Activated CD8-positive, alpha-beta memory T cell treated with anti-CD3 and anti-CD28 coated beads for 24 hours (primary cell): ENCODE measurements at places on chromosomes 5 and 9.

GRCh38 chr5:27217155-27217956, 179.0 kb upstream of the CDH9 start:
- DNase-seq, result no peak

DNA sequence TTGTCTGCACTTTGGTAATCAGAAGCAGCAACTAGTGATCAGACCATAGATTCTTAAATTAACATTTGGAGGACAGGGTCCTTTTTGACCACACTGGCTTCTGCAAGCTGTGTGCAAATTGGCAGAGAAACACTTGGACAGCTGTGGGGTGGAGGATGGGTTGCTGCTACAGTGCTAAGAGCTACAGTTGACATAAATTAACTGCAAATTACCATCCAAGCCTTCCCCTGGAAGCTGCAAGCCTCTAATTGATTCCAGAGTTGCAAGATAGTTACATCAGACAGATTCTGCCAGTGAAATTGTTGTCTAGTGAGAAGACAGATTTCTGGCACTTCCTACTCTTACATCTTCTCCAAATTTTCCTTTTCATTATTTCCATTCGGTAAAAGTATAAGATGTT, 517.7 kb downstream of the DIRAS2 start:
- no peak for DNase-seq

DNA sequence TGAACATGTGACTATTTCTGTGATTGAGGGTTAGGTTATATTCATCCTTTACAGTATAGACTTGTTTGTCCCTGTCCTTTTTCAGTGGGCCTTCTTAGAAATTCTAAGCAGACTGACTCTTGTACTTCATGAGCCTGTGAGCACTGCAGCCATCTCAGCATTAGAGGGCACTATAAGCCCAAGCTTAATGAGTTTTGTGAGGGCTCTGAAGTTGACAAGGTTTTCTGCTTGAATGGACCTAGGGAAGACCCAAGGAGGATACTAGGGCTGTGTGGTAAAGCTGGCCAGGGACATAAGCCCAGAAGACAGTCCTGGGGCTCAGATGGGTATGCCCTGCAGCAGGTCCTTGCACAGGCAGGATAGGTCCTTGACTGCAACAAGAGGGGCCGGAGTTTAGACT, 126.5 kb downstream of the MRPS30 start:
- DNase-seq, result no peak

DNA sequence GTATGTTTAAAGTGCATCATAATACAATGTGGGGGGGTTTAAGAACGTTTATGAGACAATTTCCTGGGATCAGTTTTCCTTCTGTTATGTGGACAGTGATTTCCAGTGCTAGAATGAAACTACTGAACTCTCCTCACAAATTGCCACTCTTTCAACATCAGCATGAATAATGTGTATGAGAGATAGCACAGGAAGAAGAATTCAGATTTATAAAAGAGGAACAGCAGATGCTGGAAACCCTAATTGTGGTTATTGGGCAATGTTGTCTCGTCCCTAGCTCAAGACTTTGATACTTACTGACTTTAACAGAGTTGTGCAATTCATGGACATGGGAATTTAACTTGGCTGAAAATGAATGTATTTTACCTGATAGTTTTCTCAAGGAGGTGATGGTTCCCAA, 410.8 kb upstream of the MEF2C start:
- DNase-seq, result no peak

GRCh38 chr5:59813761-59814536, 79.6 kb downstream of the PDE4D start:
- DNase-seq, result no peak

- no peak for DNase-seq
Observed at GRCh38 chr5:130104895-130105688, 200.8 kb downstream of the CHSY3 start.

- no peak for DNase-seq
Observed at GRCh38 chr5:137619191-137619870, 116.6 kb downstream of the KLHL3 start.

GRCh38 chr9:27726244-27727081, 153.2 kb upstream of the C9orf72 start:
- DNase-seq, result peak; percentile 67

DNA sequence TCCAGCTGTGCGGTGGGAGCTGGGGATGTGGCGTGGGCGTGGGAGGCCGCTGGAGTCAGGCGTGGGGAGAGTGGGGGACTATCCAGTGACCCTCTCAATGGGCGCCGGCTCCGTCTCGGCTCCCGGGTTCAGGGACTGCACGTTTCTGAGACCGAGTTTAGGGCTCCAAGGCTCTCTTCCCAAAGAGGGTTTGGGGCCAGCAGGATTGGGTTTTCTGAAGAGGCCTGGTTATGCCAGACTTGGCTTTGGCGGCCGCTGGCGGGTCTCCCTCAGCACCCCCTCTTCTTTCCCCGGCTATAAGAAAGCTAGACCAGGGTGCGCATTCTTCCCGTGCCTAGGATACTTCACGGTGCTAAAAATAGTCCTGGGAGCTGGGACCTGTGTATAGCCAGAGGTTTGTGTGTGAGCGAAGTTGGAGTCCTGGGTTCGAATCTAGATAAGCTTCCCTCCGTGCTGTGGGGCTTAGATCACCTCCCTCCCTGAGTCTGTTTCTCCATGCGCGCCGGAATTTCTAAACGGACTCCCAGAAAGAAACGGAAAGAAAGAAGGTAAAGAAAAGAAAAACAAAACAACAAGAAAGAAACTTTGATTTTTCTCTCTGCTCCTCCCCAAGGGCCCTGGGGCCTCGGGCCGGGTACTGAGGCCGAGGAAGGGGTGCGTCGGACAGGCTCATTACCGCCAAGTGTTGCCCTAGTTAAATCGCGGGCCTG, 5.0 kb downstream of the HAND1 start:
- DNase-seq, result no peak

DNA sequence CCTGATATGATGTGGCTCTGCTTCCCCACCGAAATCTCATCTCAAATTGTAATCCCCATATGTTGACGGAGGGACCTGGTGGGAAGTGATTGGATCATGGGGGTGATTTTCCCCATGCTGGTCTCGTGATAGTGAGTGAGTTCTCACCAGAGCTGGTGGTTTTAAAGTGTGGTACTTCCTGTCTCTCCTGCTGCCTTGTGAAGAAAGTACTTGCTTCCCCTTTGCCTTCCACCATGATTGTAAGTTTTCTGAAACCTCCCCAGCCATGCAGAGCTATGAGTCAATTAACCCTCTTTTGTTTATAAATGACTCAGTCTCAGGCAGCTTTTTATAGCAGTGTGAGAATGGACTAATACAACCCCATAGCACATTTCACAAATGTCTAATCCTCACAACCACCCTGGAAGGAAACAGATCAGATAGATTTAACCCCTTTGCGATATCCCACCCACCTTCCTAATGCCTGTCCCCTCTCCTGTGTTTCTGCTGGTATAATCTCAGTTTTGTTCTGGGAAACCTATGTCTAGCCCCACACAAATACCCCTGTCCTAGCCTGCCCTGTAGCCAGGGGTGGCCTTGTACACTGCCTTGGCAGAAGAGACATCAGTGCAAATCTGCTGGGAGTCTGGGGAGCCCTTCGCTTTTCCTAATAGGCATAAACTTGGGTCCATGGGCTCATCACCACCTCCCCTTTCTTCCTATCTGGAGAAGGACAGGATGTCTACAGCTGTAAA, 157.0 kb upstream of the RAI14 start:
- no peak for DNase-seq

- no peak for DNase-seq
Observed at GRCh38 chr5:148924817-148925216, 98.4 kb downstream of the ADRB2 start.

- no peak for DNase-seq
Observed at GRCh38 chr5:13408616-13409015, 535.9 kb downstream of the DNAH5 start.

DNA sequence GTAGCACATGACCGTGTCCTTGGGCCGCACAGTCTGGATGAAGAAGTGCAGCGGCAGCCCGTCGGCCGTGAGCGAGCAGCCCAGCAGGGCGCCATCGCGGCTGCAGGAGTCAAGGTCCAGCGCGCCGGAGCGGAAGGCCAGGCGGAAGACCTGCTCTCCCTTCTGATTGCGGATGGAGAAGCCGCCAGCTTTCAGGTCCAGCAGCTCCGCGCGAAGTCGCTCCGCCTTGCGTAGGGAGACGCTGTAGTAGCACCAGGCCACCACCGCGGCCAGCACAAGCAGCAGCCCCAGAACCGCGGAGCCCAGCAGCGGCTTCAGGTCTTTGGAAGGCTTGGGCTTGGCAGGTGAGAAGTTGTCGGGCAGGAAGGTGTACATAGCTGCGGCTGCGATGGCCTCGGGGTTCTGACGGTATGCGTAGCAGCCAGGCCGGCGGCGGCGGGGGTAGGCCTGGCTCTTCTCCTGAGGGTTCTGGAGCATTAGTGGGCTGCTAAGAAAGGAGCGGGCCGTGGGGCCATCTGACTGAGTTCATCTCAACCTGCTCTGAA, 4.2 kb downstream of the MYORG start:
- DNase-seq, result no peak

GRCh38 chr9:15182730-15183129, 124.3 kb downstream of the TTC39B start:
- DNase-seq, result no peak

GRCh38 chr9:35681341-35682002, 7.7 kb downstream of the CA9 start:
- no peak for DNase-seq

DNA sequence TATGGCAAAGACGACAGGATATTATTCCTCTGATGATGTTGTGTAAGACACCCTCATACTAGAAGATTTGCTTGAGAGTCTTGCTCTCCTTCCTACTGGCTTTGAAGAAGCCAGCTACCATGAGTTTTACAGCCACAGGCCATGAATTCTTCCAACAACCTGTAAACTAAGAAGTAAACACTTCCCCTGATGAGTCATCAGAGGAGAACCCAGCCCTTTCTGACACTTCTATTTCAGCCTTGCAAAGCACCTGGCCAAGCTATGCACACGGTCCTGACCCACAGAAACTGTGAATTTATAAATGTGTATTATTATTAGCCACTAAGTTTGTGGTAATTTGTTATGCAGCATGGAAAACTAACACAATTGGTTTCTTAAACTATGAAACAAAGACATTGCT, 288.8 kb upstream of the ADAMTSL1 start:
- DNase-seq, result no peak

GRCh38 chr5:40033411-40033810, 608.6 kb upstream of the DAB2 start:
- no peak for DNase-seq

DNA sequence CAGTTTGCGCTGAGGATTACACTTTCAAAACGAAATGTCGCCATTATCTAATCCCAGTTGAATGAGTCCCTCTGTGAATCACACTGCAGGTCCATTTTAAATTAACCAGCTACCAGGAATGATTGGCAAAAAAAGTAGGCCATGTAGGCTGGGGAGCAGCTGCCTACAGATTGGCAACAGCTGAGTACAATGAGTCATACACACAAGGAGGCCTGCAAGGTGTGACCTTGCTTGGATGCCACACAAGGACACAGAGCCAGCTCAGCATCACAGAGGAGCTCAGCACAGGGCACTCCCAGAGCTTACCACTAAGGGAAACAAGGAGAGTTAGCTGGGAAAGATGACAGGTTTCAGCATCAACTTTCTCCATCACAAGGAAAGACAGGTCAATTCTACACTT, 12.9 kb downstream of the HAVCR1 start:
- DNase-seq, result no peak

DNA sequence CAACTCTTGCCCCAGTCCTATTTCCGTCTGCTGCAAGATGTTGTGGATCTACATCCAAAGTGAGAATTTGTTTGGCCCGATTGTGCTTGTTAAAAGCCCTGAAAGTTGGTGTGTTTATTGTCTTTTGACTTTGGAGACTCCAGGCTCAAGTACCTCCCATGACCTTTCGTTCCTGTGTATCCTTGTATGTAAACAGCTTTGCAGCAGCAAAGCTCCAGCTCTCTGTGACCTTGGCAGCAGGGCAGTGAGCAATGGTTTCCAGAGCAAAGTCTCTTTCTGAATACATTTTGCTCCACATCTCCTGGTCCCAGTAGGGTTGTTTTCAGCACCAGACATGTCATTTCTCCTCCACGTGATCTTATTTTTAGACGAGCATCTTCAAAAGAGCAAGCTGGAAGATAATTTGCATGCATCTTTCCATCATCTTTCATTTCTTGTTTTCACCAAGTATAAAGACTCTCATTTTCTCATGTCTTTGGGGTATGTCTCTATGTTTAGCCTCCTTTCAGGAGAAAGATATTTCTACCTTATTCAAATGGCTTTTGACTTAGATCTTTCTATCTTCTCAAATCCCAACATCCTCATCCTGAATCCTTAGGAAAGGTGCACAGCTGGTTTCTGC, 68.1 kb upstream of the ERCC6L2 start:
- DNase-seq, result no peak

DNA sequence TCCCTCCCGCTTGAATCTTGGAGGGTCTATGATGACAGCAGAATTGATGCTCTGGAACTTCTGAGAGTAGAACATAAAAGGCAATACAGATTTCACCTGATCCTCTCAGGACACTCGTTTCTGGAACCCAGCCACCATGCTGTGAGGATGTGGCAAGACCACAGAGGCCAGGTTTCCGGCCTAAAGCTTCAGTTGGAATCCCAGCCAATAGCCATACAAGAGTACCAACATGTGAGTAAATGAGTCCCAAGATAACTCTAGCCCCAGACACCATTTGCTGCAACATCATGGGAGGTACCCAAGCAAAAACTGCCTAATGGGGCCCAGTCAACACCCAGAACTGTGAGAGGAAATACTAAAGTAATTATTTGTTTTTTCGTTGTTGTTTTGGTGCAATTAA, 65.7 kb upstream of the MARCHF11 start:
- DNase-seq, result no peak

- no peak for DNase-seq
Observed at GRCh38 chr5:54854883-54855581, 130.4 kb downstream of the ESM1 start.

GRCh38 chr9:27165670-27166069, 56.6 kb downstream of the TEK start:
- DNase-seq, result no peak

DNA sequence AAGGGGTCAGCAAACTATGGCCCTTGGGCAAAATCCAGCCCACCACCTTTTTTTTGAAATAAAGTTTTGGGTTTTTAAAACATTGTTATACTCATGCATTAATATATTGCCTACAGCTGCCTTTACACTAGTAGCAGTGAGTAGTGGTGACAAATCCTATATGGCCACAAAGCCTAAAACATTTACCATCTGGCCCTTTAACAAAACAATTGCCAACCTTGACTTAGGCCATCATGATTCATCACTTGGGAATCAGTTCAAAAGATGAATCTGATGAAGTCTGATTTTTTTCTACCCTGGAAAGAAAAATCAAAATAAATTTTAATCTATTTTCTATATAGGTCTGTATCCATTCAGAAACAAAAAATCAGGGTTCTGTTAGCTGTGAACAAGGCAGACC, 484.9 kb downstream of the BNC2 start:
- DNase-seq, result no peak

- DNase-seq, result no peak
Observed at GRCh38 chr5:53552561-53552960, 7.9 kb upstream of the NDUFS4 start.
